ENCODE measurements at places on chromosomes 5 and 9.

DNA sequence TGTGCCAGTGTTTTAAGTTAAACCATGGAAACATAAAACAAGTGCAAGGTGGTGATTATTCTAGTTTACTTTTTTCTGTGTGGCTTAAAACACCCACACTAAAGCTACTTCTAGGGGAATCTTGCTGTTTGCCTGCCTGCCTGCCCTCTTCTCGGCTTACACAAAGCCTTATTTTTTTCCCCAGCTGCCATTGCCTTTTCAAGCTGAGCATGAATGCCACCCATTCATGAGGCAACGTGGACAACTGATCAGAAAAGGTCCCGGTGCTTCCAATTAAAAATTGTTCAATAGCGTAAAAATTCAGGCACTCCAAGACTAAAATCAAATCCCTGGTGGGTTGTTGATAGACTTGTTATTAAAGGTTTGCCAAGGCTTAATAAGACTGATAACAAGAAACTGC is 401.4 kb downstream of the TMEM161B start:
- no peak for DNase-seq

- peak; percentile 17 for DNase-seq
Measured at GRCh38 chr9:94656200-94656599, 16.9 kb upstream of the FBP1 start.

DNA sequence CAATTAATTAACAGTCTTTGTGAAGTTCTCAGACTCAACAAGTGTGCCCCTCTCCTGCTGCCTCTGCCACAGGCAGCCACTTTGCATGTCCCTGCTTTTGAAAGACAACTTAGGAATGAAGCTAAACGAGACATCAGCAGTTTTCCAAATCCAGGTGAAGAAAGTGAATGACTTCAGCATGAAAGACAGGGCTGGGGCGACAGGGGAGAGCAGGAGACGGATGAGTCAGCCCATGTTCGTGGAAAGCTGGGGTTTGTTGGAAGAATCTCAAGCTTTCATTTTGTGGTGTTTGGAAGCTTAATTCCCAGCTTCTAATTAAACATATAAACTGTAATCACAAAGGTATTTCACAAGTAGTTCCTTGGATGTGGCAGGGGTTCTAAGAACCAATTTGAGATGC is 207.8 kb upstream of the MAP3K1 start:
- DNase-seq, result no peak

DNA sequence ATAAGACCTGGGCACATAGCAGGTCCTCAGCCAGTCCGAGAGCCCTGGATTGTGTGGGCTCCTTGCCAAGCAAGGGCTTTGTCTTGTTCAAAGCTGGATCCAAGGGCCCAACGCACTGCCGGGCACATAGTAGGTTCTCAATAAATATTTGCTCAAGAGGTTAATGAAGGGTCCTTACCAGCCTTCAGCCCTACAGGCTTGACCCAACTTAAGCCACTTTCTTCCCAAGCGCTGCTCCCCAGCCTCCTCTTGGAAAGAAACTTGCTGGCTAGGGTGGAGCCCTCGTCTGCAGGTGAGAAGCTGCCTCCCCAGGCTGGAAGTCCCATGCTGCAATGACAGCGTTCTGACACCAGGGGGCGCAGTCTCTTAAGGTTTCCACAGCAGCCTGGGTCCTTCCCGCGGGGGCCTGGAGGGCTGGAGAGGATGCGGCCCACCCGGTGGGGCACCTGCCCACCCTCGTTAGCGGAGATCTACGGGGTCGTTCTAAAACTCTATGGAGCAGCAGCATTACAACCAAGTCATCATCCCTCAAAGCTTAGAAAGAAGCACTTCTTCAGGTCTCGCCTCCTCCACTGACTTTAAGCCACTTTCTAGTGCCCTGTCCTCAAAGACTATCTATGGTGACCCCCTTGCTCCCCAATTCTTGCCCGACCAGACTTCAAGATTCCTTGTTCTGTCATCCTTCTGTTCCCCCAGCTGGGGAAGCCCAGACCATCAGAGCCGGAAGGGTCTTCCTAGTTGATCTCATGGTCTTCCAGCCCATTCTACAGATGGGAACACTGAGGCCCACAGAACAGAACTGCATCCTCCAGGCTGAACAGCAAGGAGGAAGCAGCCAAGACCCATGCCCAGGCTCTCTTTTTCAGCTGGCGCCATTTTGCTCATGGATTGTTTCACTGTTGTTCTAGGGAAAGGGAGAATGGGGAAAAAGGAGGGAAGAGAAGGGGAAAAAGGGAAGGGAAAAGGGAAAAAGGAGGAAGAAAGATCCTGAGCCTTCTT is 115.4 kb downstream of the LHX2 start:
- peak; percentile 8 for DNase-seq

DNA sequence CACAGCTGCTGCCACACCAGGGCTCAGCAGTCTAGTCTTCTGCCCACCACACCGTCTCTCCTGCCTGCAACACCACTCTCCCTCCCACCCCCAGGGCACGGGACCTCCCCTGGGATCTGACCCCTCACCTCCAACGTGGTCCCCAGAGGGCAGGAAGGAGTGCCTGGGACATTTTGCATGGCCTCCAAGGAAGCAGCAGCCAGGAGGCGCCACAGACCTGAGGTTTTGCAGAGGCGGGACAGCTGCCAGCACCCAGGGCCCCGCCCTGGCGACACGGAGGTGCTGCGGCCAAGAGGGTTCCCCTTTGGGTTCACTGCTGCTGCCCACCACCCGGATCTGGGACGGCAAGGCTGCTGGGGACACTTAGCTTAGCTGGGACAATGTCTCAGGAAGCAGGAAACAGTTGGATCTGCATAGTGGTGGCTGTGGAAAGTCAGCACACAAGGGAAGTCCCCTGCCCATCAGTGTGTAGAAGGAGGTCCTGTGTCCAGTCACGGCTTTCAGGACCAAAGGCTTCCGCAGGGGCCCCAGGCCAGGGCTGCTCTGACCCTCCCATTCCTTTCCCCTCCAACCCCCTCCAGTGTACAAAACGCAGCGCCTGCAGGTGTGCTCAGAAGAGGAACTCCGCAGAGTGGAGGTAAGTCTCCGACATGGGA is 13.8 kb downstream of the PROP1 start:
- DNase-seq, result no peak

GRCh38 chr5:84228266-84228665 is 156.4 kb downstream of the EDIL3 start:
- no peak for DNase-seq

GRCh38 chr5:32711681-32712480 is 760 bp downstream of the NPR3 start:
- no peak for DNase-seq

DNA sequence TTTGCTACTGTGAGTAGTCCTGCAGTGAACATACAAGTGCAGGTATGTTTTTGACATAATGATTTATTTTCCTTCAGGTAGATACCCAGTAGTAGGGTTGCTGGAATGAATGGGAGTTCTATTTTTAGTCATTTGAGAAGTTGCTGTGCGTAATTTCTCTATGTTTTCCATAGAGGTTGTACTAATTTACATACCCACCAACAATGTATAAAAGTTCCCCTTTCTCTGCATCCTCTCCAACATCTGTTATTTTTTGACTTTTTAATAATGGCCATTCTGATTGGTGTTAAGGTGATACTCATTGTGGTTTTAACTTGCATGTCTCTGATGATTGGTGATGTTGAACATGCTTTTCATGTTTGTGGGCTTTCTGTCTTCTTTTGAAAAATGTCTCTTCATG is 64.7 kb upstream of the CTSL start:
- no peak for DNase-seq

- no peak for DNase-seq
Measured at GRCh38 chr5:8683496-8683895, 814.5 kb downstream of the MTRR start.

GRCh38 chr5:14739538-14739937 is 75.0 kb downstream of the OTULIN start:
- DNase-seq, result no peak

DNA sequence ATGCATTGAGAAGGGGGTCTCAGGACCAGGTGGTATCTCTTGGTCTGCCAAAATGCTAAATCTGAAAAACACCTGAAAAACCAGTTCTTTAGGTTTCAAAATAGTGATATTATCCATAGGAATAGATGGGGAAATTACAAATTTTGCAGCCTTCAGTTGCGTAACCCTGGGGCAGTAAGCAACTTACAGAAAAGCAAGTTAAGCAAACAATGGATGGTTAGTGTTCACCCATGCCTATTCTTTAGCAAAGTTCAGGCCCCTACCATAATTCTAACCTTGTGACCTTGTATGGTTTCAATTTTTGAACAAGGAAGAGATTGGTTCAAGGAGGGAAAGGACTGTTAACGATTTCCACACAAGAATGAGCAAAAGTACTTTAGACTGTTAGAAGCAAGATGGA is 24.5 kb downstream of the GLRX start:
- DNase-seq, result no peak

DNA sequence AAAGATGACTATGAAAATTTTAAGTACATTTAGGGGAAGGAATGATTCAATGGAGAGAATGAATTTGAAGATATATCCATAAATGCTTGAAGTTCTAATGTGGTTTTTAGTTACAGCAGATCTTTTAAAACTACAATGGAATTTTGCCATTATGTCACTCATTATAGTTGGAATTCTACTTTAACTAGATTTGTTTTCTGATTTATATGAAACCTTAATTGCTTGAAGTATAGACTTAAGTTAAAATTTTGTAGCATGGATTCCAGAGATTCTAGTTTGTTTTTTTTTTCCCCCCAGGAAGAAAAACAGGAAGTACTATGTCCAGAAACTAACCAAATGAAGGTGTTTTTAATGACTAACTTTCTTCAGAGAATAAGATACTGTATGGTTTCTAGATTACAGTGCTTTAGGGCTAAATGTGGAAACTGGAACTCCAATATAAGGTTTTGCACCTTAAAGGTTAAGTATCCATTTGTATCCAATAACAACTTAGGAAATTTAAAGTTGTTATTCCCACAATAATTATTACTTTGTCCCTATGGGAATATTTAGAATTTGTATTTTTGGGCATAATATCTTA is 70.3 kb downstream of the ZSWIM6 start:
- no peak for DNase-seq

DNA sequence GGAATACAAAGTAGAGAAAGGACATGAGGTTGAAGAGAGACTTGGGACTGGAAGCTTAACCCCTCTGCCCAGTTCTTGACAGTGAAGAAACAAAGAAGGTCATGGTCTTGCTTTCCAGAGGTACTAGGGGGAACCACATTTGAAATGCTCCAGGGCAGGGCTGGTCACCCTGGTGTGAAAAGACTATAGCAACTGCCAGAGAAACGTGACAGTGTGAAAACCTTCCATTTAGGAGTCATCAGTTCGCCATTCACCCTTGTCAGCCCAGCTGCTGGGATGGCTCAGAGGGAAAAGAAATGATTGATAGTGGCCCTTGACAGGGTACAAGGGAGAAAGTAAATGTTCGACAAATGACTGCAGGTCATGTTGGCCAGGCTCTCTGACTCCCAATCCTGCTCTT is 56.7 kb downstream of the MAT2B start:
- no peak for DNase-seq

DNA sequence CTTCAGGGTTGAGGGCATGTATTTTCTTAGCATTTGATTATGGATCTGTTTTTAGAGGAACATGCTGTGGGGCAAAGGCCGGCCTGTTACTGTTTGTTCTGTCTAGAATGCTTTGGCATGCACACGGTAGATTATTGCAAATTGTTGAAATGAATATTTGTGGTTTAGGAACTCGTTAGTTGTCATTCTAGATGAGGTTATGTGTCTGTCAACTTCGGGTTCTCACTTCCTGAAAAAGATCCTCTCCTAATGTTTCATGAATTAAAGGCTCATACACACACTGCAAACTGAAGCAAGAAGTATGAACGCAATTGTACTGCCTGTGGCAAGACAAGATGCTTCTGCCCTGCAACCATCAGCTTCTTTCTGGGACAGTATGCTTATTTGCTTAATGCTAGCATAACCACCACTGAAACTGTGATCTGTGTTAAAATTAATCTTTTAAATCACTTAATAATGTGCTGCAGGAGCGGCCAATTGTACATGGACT is 99.6 kb downstream of the BASP1 start:
- DNase-seq, result no peak

GRCh38 chr5:37966871-37967270 is 127.0 kb upstream of the GDNF start:
- DNase-seq, result no peak
